ENCODE measurements at places on chromosomes 16 and 17.
A peak's percentile ranks its signal among the peaks of the same experiment; 100 is the strongest.

- no peak for DNase-seq
Observed at GRCh38 chr16:85443116-85443515, 170.0 kb upstream of the GSE1 start.

- DNase-seq, result no peak
Observed at GRCh38 chr17:68821860-68822696, 133.1 kb downstream of the ABCA8 start.

DNA sequence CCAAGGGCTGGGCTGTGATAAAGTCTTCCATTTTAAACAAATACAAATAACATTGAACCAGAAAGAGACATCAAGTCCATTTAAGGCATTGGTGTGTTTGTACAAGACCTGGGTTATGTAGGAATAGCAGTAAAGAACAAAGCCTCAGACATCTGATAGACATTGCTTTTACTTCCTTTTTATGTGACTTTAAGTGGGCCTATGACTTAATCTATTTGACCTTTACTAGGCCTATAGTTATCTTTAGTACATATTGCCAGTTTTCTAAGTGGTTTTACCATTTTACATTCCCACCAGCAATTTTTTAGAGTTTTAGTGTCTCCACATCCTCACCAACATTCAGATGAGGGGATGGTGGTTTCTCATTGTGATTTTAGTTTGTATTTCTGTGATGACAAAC, 298.8 kb downstream of the ZFHX3 start:
- no peak for DNase-seq

DNA sequence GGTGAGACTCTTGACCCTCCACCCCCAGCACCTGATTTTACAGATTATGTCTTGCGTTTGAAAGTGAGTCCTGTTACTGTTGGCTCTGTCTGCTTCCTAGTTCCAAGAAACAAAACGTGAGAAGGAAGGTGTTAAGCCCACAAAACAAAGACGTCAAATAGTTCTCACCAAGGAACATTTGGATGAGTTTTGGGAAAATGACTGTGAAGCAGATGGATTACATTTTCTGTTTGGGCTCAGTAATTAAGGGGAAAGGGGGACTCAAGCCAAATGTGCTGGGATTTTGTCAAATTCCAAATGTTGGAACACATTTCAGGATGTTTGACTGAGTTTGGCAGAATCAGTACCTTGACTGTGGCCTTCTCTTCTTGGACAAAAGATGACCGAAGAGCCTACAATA, 71.2 kb downstream of the PCTP start:
- no peak for DNase-seq

DNA sequence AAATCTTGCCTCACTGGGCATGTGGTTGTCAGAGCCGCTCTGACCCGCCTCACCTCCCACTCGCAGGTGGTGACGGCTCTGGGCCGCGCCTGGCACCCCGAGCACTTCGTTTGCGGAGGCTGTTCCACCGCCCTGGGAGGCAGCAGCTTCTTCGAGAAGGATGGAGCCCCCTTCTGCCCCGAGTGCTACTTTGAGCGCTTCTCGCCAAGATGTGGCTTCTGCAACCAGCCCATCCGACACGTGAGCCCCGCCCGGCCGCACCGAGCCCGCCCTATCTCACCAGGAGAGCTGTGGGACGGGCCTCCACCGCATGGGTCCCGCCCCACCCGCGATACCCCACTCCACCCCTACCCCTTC, 4.0 kb downstream of the TGFB1I1 start:
- no peak for DNase-seq

DNA sequence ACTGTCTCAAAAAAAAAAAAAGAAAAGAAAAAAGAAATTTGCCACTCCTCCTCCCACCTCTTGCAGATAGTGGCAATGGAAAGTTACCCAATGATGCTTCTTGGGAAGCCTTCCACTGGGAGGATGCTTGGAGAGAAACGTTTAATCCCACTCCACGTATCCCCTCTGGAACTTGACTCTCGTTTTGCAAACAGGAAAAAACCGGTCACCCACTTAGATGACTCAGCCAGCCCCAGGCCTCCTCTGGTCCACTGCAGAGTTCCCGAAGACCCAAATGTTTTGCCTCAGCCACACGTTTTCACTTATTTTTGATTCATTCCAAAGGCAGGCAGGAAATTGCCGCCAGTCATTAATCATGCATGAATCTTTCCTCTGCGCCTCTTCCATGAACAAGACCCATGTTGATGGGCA, 9.3 kb upstream of the TNFRSF17 start:
- DNase-seq, result no peak

- DNase-seq, result no peak
Observed at GRCh38 chr16:66390346-66391108, 24.0 kb downstream of the CDH5 start.

- peak; percentile 61 for DNase-seq
Observed at GRCh38 chr17:2025220-2025621, at the start of gene RTN4RL1. RTN4RL1 (minus strand) TSS chr17:2025334; CDS start chr17:2024865, 469 bp downstream.

- DNase-seq, result no peak
Observed at GRCh38 chr16:23673971-23674614, 4.6 kb upstream of the PLK1 start.

All from HEK293T (cell line).